ENCODE measurements at places on chromosomes 5 and 9.

DNA sequence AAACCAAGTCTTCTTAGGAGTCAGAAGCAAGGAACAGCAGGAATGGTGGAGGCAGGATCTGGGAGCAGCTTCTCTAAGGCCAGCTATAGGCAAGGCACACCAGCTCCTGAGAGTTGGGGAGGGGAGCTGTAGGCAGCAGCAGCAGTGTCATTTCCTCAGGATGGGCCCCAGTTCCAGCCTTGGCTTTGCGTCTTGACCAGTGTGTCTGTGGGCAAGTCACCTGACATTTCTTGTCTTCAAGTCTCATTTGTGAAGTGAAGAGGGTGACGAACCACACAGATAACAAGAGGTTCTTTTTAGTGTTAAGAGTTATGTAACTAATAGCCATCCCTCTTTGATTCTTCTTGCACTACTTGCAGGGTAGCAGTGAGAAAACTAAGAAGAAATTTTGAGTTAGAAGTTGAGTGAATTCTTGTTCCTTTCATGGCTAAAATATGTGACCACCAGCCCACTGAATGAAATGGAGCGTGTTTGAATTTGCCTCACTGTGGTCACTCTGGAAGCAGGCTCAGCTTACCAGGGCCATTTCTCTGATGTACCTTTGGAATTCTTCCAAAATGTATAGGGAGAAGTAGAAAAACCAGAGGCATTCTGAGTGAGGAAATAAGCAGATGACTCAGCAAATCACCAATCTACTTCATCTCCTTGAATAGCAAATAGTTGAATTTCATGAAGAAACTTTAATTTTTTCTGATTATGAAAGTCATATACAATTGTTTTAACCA, 42.4 kb downstream of the RHOBTB3 start:
- DNase-seq: no peak

GRCh38 chr5:98455665-98456064, 317.8 kb upstream of the RGMB start:
- no peak for DNase-seq

- no peak for DNase-seq
Measured at GRCh38 chr9:28389411-28389810, 816.1 kb upstream of the C9orf72 start.

DNA sequence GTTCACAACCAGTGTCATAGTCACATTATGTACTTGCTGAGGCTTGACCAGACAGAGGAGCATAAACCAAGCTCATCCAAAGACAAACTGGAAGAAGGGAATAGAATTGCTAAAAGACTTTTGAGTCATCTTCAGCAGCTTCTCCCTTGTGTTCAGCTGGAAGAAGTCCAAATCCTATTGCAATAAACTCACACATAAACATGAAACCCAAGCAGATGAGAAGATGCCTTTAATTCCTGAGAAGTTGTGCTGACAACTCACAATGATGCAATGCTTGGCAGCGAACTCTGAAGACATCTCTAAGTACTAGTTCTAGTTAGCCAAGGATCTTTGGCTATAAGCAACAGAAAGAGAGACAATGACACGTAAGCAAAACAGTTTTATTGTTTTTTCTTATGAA, 642.1 kb downstream of the KCTD16 start:
- DNase-seq: no peak

DNA sequence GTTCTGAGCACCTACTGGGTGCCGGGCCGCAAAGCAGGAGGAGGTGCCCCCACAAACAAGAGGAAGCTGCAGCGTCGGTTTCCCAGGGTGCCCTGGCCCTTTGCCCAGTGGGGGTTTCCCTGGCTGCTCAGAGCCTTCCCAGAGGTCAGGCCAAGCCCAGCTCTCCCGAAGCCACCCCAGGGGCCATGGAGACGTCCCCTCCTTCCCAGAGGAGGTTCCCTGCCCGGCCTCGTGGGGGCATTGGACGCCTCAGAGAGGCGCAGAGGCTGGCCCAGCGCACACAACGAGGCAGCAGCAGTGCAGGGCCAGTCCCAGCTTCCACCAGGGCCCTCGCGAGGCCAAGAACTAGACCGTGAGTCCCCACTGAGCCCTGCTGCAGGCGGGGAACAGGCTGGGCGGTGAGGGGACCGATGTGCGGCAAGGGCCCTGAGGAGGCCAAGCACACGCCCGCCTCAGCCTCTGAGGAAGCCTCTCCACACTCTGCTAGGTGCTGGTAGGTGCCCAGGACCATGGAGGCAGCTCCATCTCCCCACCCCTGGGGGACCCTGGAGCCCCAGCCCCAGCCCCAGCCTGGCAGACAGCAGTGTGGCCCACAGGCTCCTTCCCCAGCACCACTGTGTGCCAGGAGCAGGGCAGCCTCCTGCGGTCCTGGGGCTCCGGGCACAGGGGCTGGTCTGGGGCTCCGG, 7.0 kb downstream of the DIPK1B start:
- no peak for DNase-seq

DNA sequence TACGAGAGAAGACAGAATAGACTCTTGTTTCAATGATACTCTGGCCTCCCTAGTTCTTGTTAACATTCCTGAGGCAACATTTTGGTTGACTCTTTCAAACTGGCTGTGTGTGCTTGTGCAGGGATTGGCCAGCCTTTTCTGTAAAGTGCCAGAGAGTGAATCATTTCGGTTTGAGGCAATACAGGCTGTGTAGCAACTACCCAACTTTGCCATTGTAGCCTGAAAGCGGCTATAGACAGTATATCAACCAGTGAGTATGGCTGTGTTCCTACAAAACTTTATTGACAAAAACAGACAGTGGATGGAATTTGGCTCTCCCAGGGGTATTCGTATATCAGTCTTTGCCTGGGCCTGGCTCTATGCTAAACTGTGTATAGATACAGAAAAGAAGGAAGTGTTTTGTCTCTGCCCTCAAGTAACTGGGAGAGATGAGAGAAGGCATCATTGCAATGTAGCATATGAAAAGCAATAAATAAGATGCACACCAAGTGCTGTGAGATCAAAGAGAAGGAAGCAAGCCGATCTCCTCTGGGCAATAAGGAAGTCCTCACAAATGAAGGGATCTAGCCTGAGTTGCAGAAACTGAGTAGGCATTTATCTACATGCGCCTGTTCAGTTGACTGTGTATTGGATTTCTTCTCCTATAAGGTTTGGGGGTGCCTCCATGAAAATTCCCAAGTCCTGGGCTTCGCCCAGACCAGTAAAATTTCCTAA, 568.0 kb upstream of the KLF4 start:
- no peak for DNase-seq

- no peak for DNase-seq
Measured at GRCh38 chr9:12776513-12777055, 1.8 kb downstream of the LURAP1L start.

DNA sequence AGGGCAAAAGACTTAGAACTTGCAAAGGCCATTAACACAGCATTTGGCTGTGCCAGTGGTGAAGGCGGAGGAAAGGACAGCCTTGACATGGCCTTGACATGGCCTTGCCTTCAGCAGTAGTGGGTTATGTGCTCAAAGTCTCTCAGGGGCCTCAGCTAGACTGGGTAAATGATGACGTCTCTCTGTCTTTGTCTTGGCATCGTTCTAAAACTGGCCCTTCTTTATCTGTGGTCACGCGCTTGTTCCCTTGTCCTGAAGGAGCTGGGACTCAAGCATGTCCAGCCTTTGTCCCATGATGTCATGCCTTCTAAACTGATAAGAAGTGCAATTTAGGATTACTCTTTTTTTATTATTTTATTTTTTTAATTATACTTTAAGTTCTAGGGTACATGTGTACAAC, 88.7 kb upstream of the ATP10B start:
- DNase-seq: no peak

DNA sequence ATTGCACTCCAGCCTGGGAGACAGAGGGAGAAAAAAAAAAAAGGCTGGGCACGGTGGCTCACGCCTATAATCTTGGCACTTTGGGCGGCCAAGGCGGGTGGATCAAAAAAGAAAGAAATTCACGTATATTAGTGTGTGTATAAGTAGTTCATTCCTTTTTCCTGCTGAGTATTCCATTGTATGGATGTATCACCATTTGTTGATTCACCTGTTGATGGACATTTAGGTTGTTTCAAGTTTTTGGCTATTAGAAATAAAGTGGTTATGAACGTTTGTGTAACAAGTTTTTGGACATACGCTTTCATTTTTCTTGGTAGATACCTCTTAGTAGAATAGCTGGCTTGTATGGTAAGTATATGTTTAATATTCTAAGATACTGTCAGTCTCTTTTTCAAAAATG, 28.5 kb downstream of the ZNF131 start:
- DNase-seq: no peak

- DNase-seq: no peak
Measured at GRCh38 chr9:106922026-106922425, 59.1 kb downstream of the ZNF462 start.

- DNase-seq: no peak
Measured at GRCh38 chr5:34712565-34712964, 56.4 kb downstream of the RAI14 start.

- DNase-seq: no peak
Measured at GRCh38 chr5:14250084-14250695, 107.0 kb downstream of the TRIO start.

DNA sequence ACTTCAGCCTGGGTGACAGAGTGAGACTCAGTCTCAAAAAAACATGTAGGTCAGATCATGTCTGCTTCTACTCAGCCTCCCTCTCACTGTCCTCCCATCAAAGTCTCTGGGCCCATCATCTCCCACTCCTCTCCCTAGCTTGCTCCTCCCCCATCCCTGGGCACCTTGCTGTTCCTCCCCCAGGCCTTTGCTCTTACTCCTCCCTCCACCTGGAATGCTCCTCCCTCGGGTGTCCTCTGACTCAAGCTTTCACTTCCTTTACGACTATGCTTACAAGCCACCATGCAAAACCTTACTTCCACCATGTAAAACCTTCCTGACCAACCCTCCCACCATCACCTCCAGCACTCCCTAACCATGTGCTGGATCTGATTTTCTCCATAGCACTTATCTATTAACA, 51.5 kb downstream of the MTMR12 start:
- no peak for DNase-seq

GRCh38 chr9:5554254-5554653, 43.9 kb downstream of the PDCD1LG2 start:
- no peak for DNase-seq

GRCh38 chr5:128339585-128339984, 198.5 kb downstream of the FBN2 start:
- DNase-seq: no peak

- no peak for DNase-seq
Measured at GRCh38 chr9:121651008-121651294, 483 bp upstream of the DAB2IP start.

DNA sequence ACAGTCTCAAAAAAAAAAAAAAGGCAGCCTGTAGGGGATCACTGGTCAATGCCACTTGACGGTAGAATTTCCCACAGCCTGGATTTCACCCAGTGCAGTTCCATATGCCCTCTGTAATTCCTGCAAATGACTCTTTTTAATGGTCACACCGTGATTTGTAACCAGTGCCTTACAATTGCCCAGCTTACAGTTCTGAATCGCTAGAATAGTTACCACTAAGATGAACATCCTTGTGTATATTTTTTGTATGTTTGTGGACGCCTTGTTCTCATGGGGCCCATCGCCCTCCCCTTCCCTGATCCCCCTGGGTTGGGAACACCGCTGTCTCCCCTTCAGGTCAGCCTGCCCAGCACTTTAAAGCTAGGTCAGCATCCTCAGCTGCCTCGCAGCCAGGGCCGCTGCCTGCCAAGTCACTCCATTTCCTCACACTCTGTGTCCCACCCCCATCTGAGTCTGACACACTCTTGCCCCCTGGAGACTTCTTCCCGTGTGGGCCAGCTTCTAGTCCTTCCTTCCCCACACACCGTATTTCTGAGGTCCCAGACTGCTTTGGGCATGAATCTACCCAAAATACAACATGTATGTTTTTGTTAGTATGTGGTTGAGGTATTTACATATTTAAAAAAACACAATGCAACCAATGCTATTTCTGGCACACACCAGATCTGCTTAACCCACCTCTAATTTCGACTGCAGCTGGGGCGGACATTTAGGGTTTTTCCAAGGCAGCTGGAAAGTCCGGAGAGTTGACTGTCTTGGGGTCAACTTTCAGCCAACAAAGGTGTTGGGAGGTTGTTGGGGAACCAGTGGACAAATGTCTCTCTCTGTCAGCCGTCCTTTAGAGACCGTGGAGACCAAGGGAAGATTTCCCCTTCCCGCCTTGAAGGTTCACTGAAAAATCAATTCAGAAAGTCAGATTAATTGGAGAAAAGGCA, 120.5 kb upstream of the NEK6 start:
- no peak for DNase-seq

DNA sequence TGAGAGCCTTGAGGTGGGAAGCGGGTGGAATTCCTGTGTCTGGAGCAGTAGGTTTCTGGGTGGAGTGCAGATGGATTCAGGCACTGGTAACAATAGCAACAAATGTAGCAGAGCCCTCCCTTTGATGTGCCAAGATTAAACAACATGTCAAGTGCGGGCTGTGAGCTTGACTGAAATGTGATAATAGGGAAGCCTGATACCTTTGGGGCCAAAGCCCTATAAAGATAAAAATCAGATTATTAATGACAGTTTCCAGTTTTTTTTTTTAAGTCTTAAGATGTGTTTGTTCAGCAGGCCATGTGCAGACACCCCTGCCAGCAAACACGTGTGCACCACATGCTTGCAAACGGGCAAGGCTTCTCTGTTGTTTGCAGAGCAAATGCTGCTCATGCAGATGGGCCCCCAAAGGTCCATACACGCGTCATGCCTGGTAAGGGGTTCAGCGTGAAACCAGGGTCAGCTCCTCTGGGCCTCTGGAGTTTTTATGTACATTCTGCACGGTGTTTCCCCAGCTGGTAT, 193.2 kb downstream of the GADD45G start:
- no peak for DNase-seq

- DNase-seq: no peak
Measured at GRCh38 chr9:110472111-110472510, 107.4 kb downstream of the SVEP1 start.

DNA sequence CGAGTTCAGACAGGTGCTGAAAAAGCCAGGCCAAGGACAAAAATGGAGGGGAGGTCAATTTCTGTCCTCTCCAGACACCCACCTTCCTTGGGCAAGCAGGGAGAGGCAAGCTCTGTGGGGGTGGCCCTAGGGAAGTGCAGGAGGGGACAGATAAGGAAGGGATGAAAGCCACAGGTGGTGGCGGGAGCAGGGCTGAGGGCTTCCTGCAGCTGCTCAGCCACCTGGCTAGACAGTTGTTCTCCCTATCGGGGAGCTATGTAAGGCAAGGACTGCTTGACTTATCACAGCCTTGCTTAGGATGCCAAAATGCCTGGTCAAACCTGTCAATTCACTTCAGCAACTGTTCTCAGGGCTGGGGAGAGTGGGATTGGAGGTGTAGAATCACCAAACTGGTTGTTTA, 266.1 kb downstream of the ZSWIM6 start:
- no peak for DNase-seq

GRCh38 chr5:128777052-128777451, 188.2 kb upstream of the SLC27A6 start:
- DNase-seq: no peak

- DNase-seq: no peak
Measured at GRCh38 chr5:68341006-68341405, 125.5 kb downstream of the PIK3R1 start.

DNA sequence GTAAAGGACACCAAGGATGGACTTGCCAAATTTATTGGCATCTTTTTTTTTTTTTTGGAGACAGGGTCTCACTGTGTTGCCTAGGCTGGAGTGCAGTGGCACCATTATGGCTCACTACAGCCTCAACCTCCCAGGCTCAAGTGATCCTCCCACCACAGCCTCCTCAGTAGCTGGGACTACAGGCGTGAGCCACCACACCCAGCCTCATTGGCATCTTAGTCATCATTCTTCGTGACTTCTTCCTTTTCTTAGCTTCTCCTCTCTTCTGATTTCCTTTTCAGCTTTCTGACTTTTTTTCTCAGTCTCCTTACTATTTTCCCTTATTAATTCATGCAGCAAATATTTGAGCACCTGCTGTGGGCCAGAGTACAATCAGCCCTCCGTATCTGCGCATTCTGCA, 6.1 kb downstream of the MAML1 start:
- DNase-seq: no peak

- no peak for DNase-seq
Measured at GRCh38 chr9:70679845-70680244, 265.4 kb upstream of the KLF9 start.

Data from activated CD4-positive, CD25-positive, alpha-beta regulatory T cell (primary cell).